ENCODE measurements at places on chromosomes 7 and 10.

GRCh38 chr10:83698899-83699298 is 440.4 kb upstream of the GHITM start:
- DNase-seq = no peak
- H3K27me3 ChIP-seq = no peaks in the 10 kb centered on the region
- H3K27ac ChIP-seq = no peak overlapping the region
- no peak overlapping the region for H3K4me3 ChIP-seq

- DNase-seq = no peak
- no peaks in the 10 kb centered on the region for H3K27me3 ChIP-seq
- H3K36me3 ChIP-seq = no peaks in the 10 kb centered on the region
- no peak overlapping the region for H3K4me3 ChIP-seq
- H3K4me1 ChIP-seq = peaks cover 59% of the 10 kb centered on the region
These were observed 69.9 kb upstream of the PARD3 start for GRCh38 chr10:34885011-34885410.

DNA sequence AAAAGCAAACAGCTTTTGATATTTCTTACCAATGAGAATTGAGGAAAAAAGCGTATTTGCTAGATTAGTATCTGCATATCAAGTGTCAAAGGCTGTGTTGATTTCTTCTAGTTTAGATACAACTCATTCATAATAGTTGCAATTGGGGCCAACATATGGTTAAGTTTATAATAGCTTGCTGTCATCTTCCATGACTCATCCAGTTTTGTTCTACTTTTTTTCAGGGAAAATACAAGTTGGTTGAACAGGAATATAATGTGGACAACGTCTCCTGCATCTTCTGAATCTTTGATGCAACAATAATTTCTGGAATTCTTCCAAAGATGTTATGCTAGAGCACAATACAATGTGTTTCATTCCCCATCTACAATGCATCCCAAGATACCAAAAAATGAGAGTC is 182.0 kb downstream of the THSD7A start:
- H3K27ac ChIP-seq = no peak overlapping the region
- H3K4me1 ChIP-seq = no peaks in the 10 kb centered on the region
- H3K27me3 ChIP-seq = no peaks in the 10 kb centered on the region
- no peaks in the 10 kb centered on the region for H3K36me3 ChIP-seq
- DNase-seq = no peak
- no peak overlapping the region for H3K4me3 ChIP-seq

DNA sequence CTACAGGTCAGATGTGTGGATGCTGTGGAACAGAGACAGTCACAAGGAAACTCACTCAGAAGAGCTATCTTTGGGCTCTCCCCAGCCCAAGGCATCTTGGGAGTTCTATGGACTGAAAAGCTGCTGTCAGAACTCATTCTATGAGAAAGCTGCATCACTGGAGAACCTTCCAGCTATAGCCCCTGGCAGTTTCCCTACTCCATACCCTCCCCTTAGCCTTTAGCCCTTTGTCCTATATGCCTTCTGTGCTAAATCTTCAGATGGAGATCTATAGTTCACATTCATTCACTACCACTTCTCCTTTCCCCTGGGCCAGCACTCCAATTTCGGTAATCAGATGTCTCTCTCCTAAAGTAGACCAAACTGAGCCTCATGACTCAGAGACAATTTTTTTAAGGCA is 6.9 kb downstream of the WNT8B start:
- no peaks in the 10 kb centered on the region for H3K27me3 ChIP-seq
- H3K4me1 ChIP-seq = no peaks in the 10 kb centered on the region
- no peak overlapping the region for H3K27ac ChIP-seq
- no peak for DNase-seq
- H3K36me3 ChIP-seq = no peaks in the 10 kb centered on the region
- no peak overlapping the region for H3K4me3 ChIP-seq

GRCh38 chr10:34658934-34659333 is 156.2 kb downstream of the PARD3 start:
- no peak for DNase-seq
- H3K36me3 ChIP-seq = no peaks in the 10 kb centered on the region
- H3K4me3 ChIP-seq = no peak overlapping the region
- peak overlapping the region; percentile 52 for H3K27ac ChIP-seq
- H3K4me1 ChIP-seq = peaks cover 5% of the 10 kb centered on the region

All from esophagus squamous epithelium (tissue), 5 donors.